HT1080 (cell line): ENCODE measurements at places on chromosomes 7 and 10. TPM values are rescaled to one million over a fixed set of nuclear protein-coding genes. Genes with fewer than 3 reads are reported as not detected.

The TMEM213 gene
- not detected in 2 replicates for total RNA-seq

The BAMBI gene
- 3.9 and 5.2 TPM in 2 replicates for total RNA-seq

The DKK1 gene
- total RNA-seq = 0.17 TPM in 1 of 2 replicates, not detected in the other

The PTPRZ1 gene
- 0.26 and 0.30 TPM in 2 replicates for total RNA-seq

GRCh38 chr7:112116894-112117293 is 89.3 kb downstream of the DOCK4 start:
- no peak for DNase-seq

- no peak for DNase-seq
These were observed 132.2 kb downstream of the VIPR2 start for GRCh38 chr7:159012353-159013069.

DNA sequence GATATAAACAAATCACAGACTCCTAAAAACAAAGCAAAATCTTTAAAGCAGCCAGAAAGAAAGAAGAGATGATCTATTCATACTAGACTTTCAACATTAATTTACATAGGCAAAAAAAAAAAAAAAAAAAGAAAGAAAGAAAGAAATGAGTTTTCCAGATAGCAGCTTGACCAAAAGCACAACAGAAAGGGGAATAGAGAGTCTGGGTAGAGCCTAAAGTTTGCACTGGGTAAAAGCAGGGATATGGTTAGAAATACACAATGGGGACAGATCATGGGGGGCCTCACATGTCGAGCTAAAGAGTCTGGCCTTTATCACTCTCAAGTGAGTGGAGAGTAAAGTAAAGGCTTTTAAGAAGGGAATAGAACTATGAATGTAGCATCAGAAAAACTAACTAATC is 169.8 kb downstream of the SGMS1 start:
- DNase-seq = no peak

DNA sequence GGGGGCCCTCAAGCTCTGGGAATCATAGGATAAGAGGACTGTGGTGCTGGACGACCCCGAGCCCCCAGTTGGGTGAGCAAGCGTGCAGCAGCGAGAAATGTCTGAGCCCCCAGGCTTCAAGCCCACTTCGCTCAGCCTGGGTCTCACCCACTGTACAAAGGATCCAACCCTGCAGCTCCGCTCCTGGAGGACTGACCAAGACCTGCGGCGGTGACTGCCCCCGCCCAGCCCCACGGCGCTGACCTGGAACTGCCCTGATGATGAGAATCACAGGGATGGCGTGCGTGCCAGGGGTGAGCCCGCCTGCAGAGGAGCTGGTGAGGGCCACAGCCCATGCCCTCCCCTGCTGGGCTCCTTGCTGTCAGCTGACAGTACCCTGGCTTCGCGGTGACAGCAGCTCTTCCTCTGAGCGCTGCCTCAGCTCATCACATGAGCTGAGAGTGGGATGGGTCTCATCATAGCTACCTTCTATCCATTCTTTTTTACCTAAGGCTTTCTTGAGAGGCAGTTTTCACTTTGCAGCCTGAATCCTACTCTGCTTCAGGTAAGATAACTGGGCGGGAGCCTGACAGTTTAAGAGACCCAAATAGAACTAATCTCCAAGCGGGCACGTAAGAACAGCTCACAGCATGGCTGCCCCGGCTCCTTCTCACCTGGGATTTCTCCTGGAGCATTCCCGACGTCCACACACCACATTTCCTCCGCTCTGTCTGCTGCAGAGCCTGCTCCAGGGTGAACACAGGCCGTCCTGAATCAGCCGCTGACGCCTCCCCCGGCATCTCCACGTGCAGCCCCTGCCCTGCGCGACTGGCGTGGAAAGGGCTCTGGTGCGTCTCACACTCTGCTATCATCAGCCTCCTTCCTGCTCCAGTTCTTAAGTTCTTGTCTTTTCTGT is 329.9 kb downstream of the PTPRN2 start:
- no peak for DNase-seq
